LNCaP clone FGC (cell line): ENCODE measurements at places on chromosomes 2 and 18.

DNA sequence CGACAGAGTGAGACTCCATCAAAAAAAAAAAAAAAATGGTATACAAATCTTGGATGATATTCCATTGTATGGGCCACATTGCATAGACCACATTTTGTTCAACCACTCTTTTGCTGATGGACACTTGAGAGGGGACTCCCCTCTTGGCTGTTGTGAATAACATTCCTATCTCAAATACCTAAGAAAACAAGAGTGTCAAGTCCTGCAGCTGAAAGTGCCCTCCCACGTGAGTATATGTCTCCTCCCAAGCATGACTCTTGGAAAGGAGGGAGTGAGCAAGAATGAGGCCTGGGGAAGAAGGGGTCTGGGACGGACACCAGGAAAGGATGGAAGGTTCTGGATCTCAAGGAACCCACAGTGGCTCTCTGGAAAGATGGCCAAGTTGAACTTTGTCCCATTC, 36.0 kb upstream of the NPAS2 start:
- DNase-seq = no peak

DNA sequence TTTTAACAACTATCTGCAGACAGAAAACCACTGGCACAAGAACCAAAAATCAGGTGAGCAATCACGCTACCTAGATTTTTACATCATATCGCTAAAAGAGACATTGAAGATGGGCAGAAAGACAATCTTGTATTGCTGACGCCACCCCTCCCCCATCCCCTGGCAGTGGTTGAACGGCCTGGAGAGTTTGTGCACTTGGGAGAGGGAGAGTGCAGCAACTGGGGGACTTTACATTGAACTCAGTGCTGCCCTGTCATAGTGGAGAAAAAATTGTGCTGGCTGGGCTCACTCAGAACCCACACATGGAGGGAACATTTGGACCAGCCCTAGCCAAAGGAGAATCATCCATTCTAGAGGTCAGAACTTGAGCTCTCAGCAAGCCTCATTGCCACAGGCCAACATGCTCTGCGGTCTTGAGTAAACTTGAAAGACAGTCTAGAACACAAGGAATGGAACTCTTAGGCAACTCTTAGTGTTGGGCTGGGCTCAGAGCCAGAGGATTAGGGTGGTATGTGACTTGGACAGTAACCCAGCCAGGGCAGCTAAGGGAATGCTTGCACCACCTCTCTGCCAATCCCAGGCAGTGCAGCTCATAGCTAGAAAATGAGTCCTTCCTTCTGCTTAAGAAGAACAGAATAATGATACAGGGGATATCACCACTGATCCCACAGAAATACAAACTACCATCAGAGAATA, 220.0 kb upstream of the CYP26B1 start:
- peak; percentile 43 for DNase-seq

DNA sequence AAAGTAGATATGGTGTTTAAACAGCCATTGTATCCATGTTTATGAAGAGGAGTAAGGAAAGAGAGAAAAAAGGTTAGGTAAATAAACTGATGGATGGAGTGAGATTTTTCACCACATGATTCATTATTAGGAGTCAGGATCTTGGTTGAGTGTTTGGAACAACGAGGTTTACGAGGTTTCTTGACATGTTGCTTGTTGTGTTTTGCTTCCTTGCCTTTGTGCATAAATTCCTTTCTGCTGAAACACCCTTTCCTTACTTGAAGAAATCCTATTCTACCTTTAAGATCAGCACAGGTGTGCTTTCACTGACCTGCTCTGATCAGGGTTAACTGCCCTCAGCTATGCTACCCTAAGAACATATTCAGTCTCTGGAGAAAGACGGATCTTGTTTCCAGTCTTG, 66.6 kb downstream of the EFEMP1 start:
- no peak for DNase-seq

DNA sequence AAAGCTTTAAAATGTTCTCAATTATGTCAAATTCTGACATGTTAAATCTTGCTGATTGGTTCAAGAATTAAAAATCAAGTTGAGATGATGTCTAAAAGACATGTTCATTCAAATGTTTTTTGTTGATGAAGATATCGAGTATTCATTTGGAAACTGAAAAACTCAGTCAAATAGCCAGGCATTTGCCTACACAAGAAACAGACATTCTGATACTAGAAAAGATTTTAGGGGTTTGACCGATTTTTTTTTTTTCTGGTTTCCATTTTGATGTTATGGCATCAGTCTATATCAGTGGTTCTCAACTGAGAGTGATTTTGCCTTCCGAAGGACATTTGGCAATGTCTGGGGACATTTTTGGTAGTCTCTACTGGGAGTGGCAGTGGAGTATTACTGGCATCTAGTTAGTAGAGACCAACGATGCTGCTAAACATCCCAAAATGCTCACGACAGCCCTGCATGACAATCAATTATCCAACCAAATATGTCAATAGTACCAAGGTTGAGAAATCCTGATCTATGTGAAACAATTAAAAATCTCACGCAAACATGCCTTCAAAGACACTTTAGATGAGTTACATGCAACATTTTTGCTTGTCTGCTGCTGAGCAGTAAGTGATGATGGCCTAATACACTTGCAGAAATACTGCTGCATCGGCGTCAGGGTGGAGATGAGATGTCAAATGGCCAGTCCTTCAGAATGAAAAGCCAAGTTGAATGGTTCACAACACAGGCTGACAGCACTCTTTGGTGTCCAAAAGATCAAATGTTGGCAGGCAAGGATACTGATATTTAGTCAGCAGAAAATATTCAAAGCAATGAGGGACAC, 12.5 kb downstream of the RASGRP3 start:
- DNase-seq = no peak

GRCh38 chr2:173451118-173451517, 96.4 kb downstream of the CDCA7 start:
- no peak for DNase-seq

DNA sequence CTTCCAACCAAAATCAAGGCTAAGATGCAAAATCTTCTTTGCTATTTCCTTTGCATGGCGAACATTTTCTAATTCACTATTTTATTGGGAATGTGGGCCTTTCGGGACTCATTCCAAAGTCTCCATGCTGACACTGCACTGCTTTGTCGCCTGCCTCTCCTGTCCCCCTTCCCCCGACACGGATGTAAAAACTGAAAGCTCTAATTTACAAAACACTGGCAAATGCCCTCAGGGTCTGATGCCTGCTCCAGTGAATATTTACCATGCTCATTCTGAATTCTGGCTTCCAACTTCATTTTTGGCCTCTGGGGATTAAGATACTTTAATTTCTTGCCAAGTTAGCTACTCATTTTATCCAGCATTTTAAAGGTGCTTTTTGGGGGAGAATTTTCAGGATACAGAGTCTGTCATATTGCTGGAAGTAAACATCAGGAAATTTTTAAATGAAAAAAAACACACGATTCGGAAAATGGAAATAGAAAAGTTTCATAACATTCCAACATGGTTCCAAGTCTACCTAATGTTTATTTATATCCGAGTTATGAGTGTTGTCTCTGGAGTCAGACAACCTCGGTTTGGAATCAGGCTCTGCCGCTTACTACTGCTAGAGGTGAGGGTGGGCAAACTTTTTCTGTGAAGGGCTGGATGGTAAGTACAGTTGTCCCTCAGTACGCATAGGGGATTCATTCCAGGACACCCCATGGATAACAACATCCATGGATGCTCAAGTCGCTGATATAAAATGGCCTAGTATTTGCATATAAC, 14.6 kb upstream of the LTBP1 start:
- no peak for DNase-seq

DNA sequence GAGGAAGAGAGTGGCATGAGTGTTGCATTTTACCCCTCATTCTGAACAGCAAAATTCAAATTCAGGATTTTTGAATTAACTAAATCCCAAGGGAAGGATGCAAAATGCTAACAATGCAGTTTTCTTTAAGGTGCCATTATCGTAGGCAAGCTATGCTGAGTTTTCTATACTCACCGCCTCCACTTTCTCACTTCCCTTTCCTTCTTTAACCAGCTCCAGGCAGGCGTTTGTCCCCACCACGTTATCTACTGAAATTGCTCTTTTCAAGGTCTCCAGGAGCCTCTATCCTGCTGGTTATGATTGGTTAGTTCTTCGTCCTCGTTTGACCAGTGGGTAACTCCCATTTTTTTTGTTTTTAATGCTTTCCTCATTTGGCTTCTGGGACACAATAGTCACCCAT, 1.8 kb upstream of the CPO start:
- no peak for DNase-seq

- DNase-seq = no peak
Measured at GRCh38 chr2:225334514-225334913, 65.0 kb upstream of the NYAP2 start.

- no peak for DNase-seq
Measured at GRCh38 chr2:141041281-141041680, 1089.5 kb downstream of the LRP1B start.

- DNase-seq = no peak
Measured at GRCh38 chr2:28102455-28102874, 211.9 kb downstream of the BABAM2 start.

DNA sequence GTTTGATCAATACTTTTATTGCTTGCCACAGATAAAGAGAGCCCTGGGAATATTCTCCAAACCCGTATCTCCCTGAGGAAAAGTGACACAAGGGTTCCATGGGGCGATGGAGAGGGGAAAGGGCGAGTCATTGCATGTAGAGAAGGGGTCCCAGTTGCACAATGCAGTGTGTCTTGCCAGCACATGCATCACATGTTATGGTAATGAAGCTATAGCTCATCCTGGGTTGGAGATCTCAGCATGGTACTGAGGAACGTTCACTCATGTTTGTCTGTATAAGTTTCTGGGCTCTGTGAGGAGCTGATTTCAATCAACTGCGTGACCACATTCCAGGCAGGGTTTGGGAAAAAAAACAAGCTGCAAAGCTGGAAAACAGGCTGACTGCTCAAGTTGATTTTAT, 220.7 kb upstream of the MC4R start:
- no peak for DNase-seq

DNA sequence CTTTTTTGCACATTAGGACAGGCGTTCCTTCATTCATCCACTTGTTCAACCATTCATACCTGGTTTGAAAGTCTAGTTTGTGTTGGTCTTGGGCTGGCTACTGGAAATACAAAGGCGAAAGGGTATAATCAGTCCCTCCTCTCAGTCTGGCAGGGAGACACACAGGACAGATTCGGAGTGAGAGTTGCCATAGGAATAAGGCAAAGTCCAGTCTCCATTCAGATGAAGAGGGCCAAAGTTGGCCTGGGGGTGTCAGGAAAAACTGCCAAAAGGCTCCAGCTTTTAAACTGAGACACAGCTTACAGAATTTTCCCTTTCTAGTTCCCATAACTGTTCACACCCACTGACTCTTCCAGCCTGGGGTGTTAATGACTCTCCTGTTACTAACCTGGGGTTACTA, 96.3 kb upstream of the AQP4 start:
- no peak for DNase-seq
